ENCODE measurements at places on chromosomes 1 and 21.

DNA sequence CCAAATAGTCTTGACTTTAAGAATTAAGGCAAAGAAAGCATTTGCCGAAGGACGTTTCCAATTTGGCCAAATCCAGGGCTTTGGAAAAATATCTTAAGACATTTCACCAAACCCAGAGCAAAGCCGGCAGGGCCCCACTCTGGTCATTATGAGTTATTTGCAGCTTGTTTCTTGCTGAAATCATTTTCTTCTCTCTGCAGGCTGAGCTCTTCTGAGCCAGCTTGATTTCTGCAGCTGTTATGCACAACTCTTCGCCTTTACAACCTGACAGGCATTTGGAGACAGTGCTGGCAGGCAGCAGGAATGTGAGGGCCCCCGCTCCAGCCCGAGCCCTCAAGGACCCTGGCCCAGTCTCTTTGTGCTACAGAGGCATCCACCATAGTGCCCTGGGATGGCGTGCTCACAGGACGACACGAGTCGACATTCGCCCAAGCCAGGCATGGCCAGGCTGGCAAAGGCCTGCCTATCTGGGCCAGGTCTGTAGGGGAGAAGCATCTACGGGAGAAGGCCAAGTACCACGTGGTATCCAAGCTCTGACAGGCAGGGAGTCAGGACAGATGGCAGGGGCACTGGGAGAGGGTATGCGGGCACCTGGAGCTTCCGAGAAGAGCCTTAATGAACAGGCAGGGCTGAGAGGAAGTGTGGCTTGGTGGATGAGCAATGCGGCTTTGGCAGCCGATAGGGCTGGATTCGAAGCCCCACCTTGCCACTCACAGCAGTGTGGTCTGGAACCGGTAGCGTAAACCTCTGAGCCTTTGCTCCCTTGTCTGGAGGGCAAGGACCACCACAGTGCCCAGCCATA lies 32.3 kb downstream of the SYF2 start:
- DNase-seq = no peak

DNA sequence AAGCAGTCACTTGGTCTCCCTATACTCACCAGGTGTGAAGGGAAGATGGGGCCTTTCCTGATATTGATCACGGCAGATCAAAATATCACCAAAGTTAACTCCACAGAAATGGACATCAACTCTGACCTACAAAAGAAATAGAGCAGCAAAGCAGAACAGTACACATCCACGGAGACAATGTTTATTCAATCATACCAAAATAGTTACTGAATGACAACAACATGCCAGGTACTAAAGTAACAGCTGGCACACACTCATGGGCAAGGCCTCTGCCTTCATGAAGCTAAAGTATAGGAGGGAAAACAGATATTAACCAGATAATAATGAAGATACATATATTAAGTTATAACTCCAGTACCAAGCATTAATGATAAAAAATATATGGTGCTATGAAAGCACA lies 59.2 kb upstream of the RASAL2 start:
- DNase-seq = no peak

DNA sequence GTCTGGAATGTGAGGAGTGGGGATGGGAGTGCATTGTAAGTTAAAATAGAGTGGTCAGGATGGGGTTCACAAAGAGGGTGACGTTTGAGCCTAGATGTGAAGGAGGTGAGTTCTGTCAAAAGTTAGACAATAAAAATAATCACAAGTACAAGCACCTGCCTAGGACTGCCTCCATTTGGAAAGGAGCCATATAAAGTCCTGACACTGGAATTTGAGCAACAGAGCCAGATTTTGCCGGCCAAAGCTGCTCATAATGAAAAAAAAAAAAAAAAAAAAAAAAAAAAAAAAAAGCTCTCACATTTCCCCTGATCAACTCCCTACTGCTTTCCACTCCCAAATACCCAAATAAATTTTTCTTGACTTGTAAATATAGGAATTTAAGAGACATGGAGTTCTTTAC lies 4.1 kb downstream of the PALMD start:
- DNase-seq = no peak

- no peak for DNase-seq
Measured at GRCh38 chr1:224192082-224192788, 9.2 kb downstream of the DEGS1 start.

- DNase-seq = no peak
Measured at GRCh38 chr21:28953247-28953646, 39.4 kb downstream of the LTN1 start.

DNA sequence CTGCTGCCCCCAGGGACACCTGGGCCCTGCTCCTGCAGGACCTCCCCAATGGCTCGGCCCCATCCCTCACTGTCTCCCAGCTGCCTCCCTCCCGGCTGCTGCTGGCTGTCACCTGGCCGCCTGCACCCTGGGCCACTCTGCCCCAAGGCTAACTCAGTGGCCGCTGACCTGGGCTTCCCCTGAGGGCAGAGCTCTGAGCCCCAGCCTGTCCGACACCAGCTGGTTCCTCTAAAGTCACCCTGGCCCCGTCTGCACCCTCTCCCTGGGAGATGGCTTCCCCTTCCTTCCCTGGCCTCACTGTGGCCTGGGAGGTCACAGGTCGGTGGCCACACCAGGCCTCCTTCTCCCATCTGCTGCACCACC lies 15.0 kb downstream of the ITGB2 start:
- DNase-seq = no peak

DNA sequence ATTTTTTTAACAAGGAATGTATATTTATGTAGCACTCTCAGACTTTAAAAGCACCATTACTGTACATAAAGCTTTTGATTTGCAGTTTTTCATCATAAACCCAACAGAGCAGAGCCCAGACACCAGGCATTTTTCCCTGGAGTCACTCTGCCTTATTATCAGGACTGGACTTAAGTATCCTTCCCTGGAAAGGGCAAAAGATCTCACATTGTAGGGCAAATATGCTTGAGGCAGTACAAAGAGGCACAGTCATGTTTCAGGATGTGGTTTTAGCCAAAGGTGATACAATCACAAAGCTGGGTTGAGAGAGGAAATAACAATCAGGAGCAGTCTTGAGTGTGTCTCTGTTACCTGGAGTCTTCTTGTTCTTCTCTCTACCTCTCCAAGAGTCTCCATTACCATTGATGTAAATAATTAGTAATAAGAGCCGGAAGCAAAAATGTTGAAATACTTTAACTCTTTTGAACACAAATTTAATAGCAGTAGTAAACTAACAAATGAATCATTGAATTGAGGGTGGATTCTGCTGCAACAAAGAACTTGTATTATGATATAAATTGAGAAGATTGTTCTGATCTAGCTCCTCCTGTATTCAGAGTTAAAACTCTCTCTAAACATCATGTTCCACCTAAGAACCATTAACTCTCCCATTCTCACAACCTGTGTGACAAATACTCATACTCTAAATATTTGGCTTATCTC lies 160.5 kb downstream of the LTN1 start:
- DNase-seq = no peak

- peak; percentile 43 for DNase-seq
Measured at GRCh38 chr1:212678456-212679410, 20.9 kb downstream of the BATF3 start.

DNA sequence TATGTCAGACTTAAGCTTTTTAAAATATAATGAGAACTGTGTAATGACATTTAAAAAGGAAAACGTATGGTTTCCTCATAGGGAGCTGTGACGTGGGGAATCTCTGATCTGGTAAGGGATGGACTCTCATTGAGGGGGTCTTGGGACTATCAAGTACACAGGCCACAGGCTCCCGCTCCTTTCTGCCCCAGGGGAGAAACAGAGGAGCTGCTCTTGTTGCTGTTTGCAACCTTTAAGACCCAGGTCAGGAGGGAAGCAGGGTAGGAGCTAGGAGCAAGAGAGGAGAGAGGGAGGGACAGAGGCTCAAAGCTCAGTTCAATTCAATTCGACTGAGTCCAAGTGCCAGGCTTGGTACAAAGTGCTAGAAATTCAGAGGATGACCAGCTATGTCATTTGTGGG lies 185.1 kb upstream of the CSF3R start:
- DNase-seq = no peak

- no peak for DNase-seq
Measured at GRCh38 chr21:33688353-33688752, 46.1 kb downstream of the ITSN1 start.

GRCh38 chr1:192689459-192689858 lies 53.5 kb downstream of the RGS13 start:
- no peak for DNase-seq

GRCh38 chr1:3510136-3510955 lies 55.9 kb downstream of the ARHGEF16 start:
- DNase-seq = no peak

DNA sequence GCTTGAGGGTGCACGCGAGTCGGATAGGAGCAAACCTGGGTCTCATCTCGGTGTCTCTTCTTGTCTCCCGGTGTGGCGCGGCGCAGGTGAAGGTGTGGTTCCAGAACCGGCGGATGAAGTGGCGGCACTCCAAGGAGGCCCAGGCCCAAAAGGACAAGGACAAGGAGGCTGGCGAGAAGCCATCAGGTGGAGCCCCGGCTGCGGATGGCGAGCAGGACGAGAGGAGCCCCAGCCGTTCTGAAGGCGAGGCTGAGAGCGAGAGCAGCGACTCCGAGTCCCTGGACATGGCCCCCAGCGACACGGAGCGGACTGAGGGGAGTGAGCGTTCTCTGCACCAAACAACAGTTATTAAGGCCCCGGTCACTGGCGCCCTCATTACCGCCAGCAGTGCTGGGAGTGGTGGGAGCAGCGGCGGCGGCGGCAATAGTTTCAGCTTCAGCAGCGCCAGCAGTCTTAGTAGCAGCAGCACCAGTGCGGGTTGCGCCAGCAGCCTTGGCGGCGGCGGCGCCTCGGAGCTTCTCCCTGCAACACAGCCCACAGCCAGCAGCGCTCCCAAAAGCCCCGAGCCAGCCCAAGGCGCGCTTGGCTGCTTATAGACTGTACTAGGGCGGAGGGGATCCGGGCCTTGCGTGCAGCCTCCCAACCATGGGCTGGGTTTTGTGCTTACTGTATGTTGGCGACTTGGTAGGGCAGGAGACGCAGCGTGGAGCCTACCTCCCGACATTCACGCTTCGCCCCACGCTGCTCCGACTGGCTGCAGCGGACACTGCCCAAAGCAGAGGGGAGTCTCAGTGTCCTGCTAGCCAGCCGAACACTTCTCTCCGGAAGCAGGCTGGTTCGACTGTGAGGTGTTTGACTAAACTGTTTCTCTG lies 5.1 kb downstream of the HLX start:
- no peak for DNase-seq

- no peak for DNase-seq
Measured at GRCh38 chr1:40781608-40781971, 2.0 kb upstream of the KCNQ4 start.

GRCh38 chr1:230152999-230153398 lies 86.0 kb downstream of the GALNT2 start:
- no peak for DNase-seq

GRCh38 chr1:70202173-70202758 lies 3.1 kb downstream of the LRRC40 start:
- DNase-seq = no peak

- DNase-seq = peak; percentile 86
Measured at GRCh38 chr1:1000357-1001056, 610 bp upstream of the HES4 start.

DNA sequence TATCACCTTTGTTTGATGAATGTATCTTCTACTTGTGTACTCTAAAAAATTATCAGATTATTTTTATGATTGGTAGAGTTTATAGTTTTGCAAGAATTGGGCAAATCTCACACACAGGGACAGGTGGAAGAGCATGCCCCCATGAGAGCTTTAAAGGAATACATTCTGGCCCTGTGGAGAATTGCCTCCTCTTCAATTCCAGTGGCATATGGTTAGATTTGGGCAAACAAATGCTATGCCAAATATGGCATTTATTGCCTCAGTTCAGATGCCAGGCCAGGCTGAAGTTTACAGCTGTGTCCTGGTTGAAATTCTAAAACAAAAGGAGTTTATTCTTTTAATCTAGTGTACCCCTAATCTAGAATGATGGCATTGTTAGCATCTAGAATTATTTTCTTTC lies 162.4 kb upstream of the CACYBP start:
- no peak for DNase-seq

DNA sequence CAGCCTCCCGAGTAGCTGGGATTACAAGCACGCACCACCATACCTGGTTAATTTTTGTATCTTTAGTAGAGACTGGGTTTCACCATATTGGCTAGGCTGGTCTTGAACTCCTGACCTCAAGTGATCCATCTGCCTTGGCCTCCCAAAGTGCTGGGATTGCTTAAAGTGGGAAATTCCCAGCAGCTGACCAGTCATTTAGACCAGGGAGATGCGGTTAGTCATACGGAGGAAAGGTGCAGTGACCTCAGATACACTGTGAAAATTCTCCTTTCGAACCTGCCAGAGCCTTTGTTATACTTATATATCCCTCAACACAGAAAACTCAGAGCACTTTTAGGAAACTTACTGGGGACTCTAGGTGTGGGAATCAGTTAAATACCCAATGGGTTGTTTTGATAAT lies 39.6 kb downstream of the MAP10 start:
- DNase-seq = no peak

- no peak for DNase-seq
Measured at GRCh38 chr1:169367096-169367685, 406 bp downstream of the NME7 start.

- DNase-seq = no peak
Measured at GRCh38 chr1:6496365-6496721, 4.9 kb upstream of the PLEKHG5 start.

DNA sequence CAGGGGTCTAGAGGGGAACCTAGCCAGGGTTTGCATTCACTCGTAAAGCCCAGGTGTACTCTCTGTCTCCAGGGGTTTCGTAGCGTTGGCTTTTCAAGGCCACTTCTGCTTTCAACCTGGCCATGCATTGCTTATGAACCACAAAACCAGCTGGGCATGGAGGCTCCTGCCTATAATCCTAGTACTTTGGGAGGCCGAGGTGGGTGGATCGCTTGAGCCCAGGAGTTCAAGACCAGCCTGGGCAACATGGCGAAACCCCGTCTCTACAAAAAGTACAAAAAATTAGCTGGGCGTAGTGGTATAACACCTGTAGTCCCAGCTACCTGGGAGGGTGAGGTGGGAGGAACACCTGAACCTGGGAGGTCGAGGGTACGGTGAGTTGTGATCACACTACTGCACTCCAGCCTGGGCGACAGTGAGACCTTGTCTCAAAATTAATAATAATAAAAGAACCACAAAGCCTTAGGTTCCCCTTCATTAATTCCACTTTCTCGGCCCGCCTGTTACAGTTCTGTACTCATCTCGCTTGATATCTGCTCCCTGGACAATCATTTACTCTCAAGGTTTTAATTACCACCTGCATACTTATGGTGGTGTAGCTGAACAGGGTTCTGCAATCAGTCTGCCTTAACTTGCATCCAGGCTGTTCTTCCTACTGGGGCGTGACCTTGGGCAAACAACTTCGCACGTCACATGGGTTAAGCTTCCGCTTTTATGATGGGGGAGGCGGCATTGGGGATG lies 6.1 kb downstream of the SLC16A4 start:
- no peak for DNase-seq

GRCh38 chr1:115062542-115063004 lies 26.7 kb downstream of the TSPAN2 start:
- DNase-seq = no peak

DNA sequence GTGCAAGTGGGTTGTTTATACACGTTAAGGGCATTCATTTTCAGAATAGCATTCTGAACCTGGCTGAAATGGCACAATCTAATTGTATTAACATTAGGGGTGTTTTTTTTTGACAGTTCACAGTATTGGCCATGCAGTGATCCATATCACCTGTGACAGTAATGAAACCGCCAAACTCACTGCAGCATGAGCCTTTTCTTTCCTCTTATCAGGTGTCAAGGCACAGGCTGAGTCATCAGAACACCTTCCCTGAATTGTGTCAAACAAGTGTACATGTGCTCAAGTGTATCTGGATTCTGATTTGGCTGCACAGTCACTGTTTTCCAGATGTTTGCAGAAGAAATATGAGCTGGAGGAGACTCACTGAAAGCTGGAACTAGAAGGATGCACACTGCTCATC lies 47.7 kb upstream of the C8B start:
- DNase-seq = no peak

- DNase-seq = peak; percentile 67
Measured at GRCh38 chr1:225877580-225877979, 4.6 kb downstream of the TMEM63A start.

Measured in right atrium auricular region (tissue), 2 donors.